ENCODE measurements at places on chromosomes 6 and 20. TPM values are rescaled to one million over a fixed set of nuclear protein-coding genes. Genes with fewer than 3 reads are reported as not detected.
A peak's percentile ranks its signal among the peaks of the same experiment; 100 is the strongest.

DNA sequence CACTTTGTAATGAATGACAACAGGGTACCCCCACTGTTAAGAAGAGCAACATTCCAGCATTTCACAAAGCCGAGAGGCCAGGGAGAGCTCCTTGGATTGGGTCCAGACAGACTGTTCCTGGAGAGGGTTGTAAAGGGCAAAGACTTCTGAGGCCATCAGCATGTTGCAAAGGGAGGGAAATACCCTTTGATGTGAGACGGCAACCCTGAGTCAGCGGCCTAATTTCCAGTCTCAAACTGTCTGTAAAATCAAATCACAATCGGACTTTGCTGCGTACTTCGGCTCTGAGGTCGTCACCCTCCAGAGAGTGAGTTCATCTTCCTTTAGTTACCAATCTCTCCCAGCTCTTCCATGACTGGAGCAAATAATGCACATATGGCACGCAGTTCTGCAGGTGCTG, 101.0 kb upstream of the DTNBP1 start:
- peak; percentile 86 for DNase-seq

DNA sequence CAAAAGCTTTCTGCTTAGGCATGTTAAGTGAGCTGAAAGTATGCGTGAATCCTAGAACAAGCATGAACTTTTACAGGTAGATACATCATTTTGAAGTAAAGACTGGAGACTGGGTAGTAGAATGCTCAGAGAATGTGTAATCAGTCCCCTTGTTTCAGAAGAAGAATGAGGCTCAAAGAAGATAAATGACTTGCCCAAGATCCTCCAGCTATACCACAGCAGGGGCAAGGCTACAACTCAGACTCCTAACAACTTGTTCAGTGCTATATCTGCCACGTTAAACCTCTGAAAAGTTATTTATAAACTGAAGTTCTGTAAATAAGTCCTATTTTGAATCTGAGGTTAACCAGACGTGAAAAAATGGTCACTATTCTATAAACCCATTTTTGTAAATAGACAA, 2.9 kb downstream of the RIPOR2 start:
- no peak for DNase-seq

Gene AIF1
- 4.6 TPM for total RNA-seq

DNA sequence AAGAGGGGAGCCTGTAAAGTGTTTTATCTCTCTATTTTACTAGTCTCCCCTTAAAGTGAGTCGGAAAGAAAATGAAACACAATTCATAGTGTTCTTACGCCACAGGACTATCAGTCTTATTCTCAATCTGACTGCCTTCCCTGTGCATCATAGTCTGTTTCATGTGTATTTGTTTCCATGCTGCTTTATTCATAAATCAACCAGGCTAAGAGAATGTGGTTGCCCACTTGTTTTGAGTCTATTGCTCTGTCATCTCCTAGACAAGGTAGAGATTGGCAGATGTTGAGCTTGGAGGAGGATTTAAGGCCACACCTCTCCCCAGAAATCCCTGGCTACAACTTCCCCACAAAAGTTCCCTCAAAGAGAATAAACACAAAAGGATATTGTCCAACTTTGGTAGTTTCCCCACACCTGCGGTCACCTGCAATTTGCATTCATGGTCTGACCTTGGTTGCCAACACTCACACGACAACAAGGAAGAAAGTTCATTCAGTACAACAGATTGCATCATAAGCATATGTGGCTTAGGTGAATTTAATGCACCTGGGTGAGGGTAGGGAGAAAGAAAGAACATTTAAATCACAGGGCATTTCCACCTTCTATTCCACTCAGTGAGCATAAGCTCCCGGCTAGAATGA, 167.1 kb upstream of the FBXL4 start:
- no peak for DNase-seq

- DNase-seq: no peak
Observed at GRCh38 chr20:63733117-63733516, 3.3 kb upstream of the LIME1 start.

DNA sequence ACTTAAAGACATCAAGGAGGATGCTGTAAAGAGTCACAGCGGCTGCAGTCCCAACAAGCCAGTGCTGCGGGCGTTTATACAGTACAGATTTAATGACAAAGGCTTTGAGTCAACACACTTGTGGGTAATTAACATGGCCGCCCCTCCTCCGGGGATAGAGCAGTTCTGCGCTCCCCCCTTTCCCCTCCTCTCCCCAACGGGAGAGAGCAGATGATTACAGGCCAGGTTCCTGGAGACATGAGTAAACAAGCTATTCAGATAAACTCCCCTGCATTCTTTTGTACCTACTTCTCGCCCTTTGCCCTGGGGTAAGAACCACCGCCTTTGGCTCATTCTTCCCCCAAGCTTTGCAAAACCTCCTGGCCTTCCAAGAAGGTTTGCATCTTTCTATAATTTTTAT, 23.6 kb upstream of the FABP7 start:
- DNase-seq: no peak
